GM23338 (cell line): ENCODE measurements at places on chromosomes 5 and 9. TPM values are rescaled to one million over a fixed set of nuclear protein-coding genes. Genes with fewer than 3 reads are reported as not detected.

- no peak for DNase-seq
- peaks cover 6% of the 10 kb centered on the region; the same call in 1 of the 2 replicates for H3K4me1 ChIP-seq
- no peaks in the 10 kb centered on the region for H3K27me3 ChIP-seq
- no peaks in the 10 kb centered on the region for H3K36me3 ChIP-seq
- H3K4me3 ChIP-seq = no peak overlapping the region
These were observed 37.2 kb upstream of the S1PR3 start for GRCh38 chr9:88954066-88954465.

GRCh38 chr9:121935739-121936138 is 157.4 kb downstream of the TTLL11 start:
- DNase-seq = peak; percentile 78
- H3K27me3 ChIP-seq = no peaks in the 10 kb centered on the region
- no peak overlapping the region for H3K27ac ChIP-seq
- H3K36me3 ChIP-seq = no peaks in the 10 kb centered on the region
- H3K4me3 ChIP-seq = no peak overlapping the region

DNA sequence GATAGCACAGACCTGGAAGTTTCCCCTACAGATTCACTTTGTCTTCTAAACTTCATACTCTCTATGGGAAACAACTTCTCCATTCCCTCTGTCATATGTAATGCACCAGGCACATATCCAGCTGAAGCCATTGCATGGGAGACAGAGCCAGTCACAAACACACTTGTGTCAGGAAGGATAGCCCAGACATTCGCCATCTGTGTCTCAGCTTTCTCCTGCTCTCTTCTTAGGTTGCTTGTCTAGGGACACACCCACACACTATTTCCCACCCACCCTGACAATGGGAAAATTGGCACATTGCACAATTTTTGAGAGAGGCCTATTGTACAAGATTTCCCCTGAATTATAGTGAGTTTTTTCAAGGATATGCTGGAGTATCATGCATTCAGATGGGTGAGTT is 158.4 kb upstream of the MPDZ start:
- no peak overlapping the region for H3K4me3 ChIP-seq
- H3K4me1 ChIP-seq = peaks cover 3% of the 10 kb centered on the region; the same call in 1 of the 2 replicates
- no peaks in the 10 kb centered on the region for H3K27me3 ChIP-seq
- no peak for DNase-seq
- no peaks in the 10 kb centered on the region for H3K36me3 ChIP-seq

CARD6 gene
- total RNA-seq = 0.23 and 0.45 TPM in 2 replicates

TMEM252 gene
- not detected in 2 replicates for total RNA-seq

GRCh38 chr9:89171693-89172092 is 6.9 kb downstream of the SHC3 start:
- peaks cover 18% of the 10 kb centered on the region for H3K27me3 ChIP-seq
- H3K27ac ChIP-seq = no peak overlapping the region
- peaks cover 10% of the 10 kb centered on the region for H3K4me1 ChIP-seq
- no peak overlapping the region for H3K4me3 ChIP-seq
- H3K36me3 ChIP-seq = no peaks in the 10 kb centered on the region

- H3K36me3 ChIP-seq = no peaks in the 10 kb centered on the region
- H3K27ac ChIP-seq = no peak overlapping the region
- no peak for DNase-seq
These were observed 191.8 kb downstream of the SLF1 start for GRCh38 chr5:94810281-94810680.

MARVELD2 gene
- 24.1 and 24.8 TPM in 2 replicates for total RNA-seq

NXNL2 gene
- 4.3 and 5.1 TPM in 2 replicates for total RNA-seq

TMEFF1 gene
- 75.8 and 85.2 TPM in 2 replicates for total RNA-seq

PCDHB9 gene
- 0.63 and 0.78 TPM in 2 replicates for total RNA-seq

DNA sequence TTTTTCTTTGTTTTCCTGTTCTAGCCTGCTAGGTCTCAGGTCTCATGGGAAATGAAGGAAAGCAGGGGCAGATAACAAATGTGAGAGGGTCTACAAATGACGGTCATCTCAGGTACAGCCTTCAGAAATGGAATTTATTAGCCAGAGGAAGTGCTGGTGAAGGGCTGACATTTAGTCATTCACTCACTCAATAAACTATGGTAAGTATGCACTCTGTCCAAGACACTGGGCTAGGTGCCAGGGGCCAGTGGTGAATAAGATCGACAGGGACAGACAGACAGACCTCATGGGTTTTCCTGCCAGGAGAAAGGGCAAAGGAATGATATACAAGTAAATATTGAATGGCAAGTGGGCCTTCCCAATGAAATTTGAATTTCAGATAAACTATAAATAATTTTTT is 6.3 kb downstream of the PDE6A start:
- 0 out of 2 replicates have a peak, but pooled peaks cover 5% of the 10 kb centered on the region for H3K4me1 ChIP-seq
- H3K27ac ChIP-seq = no peak overlapping the region
- H3K36me3 ChIP-seq = no peaks in the 10 kb centered on the region
- no peaks in the 10 kb centered on the region for H3K27me3 ChIP-seq

- peak; percentile 68 for DNase-seq
- peaks cover 11% of the 10 kb centered on the region; the same call in 1 of the 2 replicates for H3K4me1 ChIP-seq
- no peaks in the 10 kb centered on the region for H3K36me3 ChIP-seq
These were observed 5.9 kb downstream of the DMRTA1 start for GRCh38 chr9:22452415-22453010.

- H3K36me3 ChIP-seq = no peaks in the 10 kb centered on the region; the same call in 1 of the 2 replicates
- H3K27ac ChIP-seq = peak overlapping the region; percentile 33; the same call in 1 of the 2 replicates
- peaks cover 31% of the 10 kb centered on the region for H3K4me1 ChIP-seq
- H3K27me3 ChIP-seq = no peaks in the 10 kb centered on the region
These were observed 44.5 kb downstream of the SPRY4 start for GRCh38 chr5:142280066-142281007.

DNA sequence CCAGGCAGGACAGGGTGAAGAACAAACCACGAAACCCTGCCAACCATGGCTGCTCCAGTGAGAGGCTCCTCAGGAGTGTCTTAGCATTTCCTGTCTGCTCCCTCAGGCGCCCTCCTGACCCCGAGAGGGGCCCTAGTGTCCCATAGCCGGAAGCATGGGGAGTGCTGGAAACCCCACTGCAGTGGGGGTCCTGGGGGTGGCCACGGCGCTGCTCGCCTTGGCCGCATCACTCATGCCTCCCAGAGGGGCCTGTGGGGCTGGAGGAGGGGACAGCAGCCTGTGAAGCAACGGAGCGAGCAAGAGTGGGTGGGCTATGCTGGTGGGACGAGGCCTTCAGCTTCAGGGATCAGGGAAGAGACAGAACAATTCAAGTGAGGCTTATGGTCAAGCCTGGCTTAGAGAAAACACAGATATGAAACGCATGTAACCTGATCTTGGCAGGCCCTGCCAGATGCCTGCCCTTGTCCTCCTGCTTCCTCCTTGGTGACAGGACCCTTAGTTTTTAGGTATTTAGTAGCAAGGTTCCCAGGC is 219.1 kb downstream of the FANCC start:
- no peaks in the 10 kb centered on the region for H3K27me3 ChIP-seq
- no peaks in the 10 kb centered on the region; the same call in 1 of the 2 replicates for H3K4me1 ChIP-seq
- H3K4me3 ChIP-seq = no peak overlapping the region
- H3K27ac ChIP-seq = no peak overlapping the region
- no peak for DNase-seq

AMBP gene
- total RNA-seq = 1.3 and 4.0 TPM in 2 replicates

- peaks cover 40% of the 10 kb centered on the region for H3K4me1 ChIP-seq
- peak overlapping the region; percentile 78 for H3K4me3 ChIP-seq
- DNase-seq = peak; percentile 87
- peaks cover 62% of the 10 kb centered on the region for H3K27me3 ChIP-seq
These were observed 1.0 kb downstream of the ELAVL2 start for GRCh38 chr9:23824830-23825591.

- no peak for DNase-seq
- H3K4me1 ChIP-seq = no peaks in the 10 kb centered on the region
- no peak overlapping the region for H3K27ac ChIP-seq
These were observed 104.0 kb upstream of the DMRTA1 start for GRCh38 chr9:22342491-22343217.

DNA sequence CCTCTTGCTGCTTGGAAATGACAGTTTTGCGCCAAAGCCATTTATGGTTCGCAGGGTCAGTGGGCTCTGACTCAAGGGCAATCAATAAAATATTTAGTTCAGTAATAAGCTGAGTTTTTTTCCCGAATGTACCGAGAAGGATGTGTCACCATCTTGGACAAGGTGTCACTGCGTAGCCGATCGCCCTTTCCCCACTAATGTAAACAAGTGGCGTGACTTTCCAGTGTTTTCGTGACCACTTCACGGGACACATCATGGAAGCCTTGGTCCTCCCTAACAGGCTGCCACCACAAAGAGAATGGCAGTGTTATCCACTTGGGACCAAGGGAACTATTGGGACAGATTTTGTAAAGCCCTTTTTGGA is 16.4 kb downstream of the ISL1 start:
- peaks cover 87% of the 10 kb centered on the region for H3K27me3 ChIP-seq
- no peaks in the 10 kb centered on the region for H3K36me3 ChIP-seq
- no peak for DNase-seq

- H3K36me3 ChIP-seq = no peaks in the 10 kb centered on the region
- DNase-seq = no peak
- no peaks in the 10 kb centered on the region for H3K4me1 ChIP-seq
- H3K27me3 ChIP-seq = no peaks in the 10 kb centered on the region
These were observed 156.1 kb downstream of the SNX18 start for GRCh38 chr5:54673523-54674225.

BSPRY gene
- 6.6 and 7.7 TPM in 2 replicates for total RNA-seq
